NCI-H187 treated with DMSO at 0.1 percent for 48 hours (cell line): ENCODE measurements at places on chromosomes 7 and 10.

DNA sequence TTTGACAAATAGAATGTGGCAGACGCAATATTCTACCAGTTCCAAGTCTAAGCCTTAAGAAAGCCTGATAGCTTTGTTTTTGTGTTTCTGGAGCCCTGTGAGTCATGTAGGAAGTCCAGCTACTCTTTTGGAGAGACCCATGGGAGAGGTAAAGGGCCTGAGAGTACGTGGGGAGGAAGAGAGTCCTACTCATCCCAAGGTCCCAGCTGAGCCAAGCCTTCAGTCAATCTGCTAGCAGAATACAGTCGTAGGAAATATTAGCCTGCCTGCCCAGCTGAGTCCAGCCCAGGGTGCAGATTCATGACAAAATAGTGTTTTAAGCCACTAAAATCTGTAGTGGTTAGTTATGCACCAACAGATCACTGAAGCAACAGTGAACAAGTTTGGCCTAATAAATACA lies 9.0 kb upstream of the GNA12 start:
- DNase-seq, result no peak

- no peak for DNase-seq
Measured at GRCh38 chr10:94205396-94205831, 157.3 kb downstream of the NOC3L start.

DNA sequence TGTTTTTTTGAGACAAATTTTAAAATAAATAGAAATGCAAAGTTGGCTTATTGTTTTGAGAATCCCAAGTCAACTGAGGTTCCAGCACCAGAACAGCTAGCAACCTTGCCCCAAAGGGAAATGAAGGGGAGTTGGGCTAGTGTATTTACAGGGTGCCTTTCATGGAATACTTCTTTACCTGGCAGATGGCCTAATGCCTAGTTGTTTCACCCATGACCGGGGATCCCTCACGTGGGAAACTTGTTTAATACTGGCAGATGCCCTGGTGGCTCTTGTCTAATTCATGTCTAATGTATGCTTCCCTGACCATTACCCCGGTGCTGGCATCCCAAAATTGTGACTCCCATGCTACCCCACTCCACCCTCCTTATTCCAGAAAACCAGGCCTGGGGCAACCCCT lies 861.1 kb upstream of the ZWINT start:
- DNase-seq, result no peak

DNA sequence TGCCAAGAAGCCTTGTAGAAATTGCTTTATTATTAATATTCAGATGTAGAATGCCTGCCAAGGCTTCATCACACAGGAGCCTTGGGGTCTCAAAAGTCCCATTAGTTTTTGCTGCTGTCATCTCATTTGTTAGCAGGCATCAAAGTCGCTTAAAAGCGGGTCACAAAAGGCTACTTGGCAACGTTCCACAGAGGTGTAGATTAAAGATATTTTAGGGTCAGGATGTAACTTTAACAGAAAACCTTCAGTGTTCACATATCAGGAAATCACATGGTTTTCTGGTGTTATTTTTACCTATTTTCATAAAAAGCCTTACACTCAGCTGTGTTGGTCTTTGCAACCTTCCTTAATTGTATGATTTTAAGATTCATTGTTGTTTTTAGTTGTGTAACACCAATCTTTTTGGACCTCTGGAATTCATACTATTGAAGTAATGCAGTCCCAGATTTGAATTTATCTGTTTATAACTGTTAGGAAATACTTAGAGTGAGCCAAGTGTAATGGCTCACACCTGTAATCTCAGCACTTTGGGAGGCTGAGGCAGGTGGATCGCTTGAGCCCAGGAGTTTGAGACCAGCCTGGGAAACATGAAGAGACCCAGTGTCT lies 65.3 kb downstream of the TET1 start:
- no peak for DNase-seq

DNA sequence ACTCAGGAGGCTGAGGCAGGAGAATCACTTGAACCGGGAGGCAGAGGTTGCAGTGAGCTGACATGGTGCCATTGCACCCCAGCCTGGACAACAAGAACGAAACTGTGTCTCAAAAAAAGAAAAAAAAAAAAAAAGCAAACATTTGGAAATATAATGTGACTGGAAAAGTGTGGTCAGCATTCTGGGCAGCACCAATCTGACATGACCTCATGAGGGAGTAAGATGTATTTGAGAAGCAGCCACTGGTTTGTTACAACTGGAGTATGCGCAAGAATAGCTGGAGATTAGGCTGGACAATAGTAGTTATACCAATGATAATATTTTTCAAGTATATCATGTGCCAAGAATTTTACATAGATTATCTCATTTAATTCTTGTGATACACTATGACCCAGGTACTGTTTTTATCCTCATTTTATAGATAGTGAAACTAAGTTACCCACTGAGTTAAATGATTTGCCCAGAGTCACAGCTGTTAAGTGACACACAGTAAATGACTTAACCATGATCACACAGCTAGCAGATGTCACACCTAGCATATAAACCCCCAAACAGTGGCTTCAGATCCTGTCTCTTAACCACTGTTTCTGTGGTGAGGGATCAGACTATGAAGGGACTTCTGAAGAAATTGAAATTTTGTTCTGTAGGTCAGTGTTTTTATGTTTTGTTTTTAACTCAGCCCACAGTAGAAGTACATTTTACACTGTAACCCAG lies 11.1 kb downstream of the MCU start:
- DNase-seq, result no peak
